Suprapubic skin (tissue), 4 donors: ENCODE measurements at places on chromosomes 6 and 20. TPM values are rescaled to one million over a fixed set of nuclear protein-coding genes. Genes with fewer than 3 reads are reported as not detected.

SLC22A2 gene
- total RNA-seq = not detected

SHLD1 gene
- 3.5 TPM for total RNA-seq

RBPJL gene
- total RNA-seq = not detected

ANGPT4 gene
- total RNA-seq = 0.72 TPM

CLPSL1 gene
- total RNA-seq = not detected

MLN gene
- total RNA-seq = not detected

RTN4IP1 gene
- total RNA-seq = 5.3 TPM

RSPH9 gene
- total RNA-seq = not detected

- H3K27ac ChIP-seq = no peak overlapping the region
- H3K4me3 ChIP-seq = no peak overlapping the region
- DNase-seq = no peak
- H3K36me3 ChIP-seq = no peaks in the 10 kb centered on the region
- H3K4me1 ChIP-seq = no peaks in the 10 kb centered on the region
- no peaks in the 10 kb centered on the region for H3K27me3 ChIP-seq
Measured at GRCh38 chr20:7291946-7292345, 524.5 kb downstream of the BMP2 start.

DNA sequence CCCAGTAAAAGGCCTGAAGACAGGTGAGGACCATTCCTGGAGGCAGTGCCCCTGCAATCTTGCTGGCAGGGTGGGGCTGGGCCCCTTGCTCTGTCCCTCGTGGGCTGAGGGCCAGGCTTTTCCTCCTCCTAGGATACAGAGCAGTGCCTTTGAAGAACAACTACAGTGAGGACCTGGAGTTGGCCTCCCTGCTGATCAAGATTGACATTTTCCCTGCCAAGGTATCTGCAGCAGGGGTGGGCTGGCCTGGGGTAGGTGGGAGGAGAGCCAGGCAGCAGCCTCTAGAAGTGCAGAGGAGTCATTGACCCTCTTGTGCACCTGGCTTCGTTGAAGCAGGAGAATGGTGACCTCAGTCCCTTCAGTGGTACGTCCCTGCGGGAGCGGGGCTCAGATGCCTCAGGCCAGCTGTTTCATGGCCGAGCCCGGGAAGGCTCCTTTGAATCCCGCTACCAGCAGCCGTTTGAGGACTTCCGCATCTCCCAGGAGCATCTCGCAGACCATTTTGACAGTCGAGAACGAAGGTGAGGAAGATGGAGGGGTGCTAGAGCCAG lies 36.5 kb downstream of the PLCG1 start:
- no peak overlapping the region for H3K27ac ChIP-seq
- no peaks in the 10 kb centered on the region for H3K27me3 ChIP-seq
- peaks cover 61% of the 10 kb centered on the region for H3K36me3 ChIP-seq
- H3K4me1 ChIP-seq = peaks cover 44% of the 10 kb centered on the region
- H3K4me3 ChIP-seq = no peak overlapping the region

DNA sequence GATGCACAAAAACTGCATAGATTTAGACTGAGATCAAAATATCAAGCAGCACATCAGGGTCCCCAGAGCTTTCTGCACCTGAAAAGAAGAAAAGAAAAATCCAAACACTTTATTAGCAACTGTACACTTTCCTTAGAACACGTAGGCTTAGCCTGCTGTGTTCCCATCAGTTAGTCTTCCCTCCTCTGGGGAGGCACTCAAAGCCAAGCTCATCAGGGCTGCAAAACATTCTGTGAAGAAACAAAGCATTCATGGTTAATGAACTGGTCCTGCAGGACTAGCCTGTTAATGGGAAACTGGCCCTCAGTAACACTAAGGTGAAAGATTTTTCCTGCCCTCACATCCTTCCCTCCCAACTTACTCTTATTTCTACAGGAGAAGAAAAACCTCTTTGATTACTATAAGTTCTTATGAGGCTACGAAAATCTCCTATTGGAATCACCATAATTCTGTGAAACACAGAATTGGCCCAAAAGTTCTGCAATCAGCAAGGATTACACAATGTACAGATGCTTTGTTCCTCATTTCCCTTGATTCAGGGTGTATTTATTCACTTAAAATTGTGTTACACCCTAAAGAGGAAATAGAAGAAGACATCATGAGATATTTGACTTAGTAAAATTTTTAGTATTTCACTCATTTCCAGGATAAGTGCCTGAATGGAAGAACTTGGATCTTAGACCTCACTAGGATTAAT lies 901.0 kb upstream of the MAP3K7 start:
- H3K4me1 ChIP-seq = no peaks in the 10 kb centered on the region
- no peaks in the 10 kb centered on the region for H3K36me3 ChIP-seq
- no peak for DNase-seq

GRCh38 chr6:167870321-167870720 lies 43.6 kb downstream of the AFDN start:
- H3K4me3 ChIP-seq = no peak overlapping the region
- H3K27ac ChIP-seq = no peak overlapping the region
- no peaks in the 10 kb centered on the region for H3K27me3 ChIP-seq
- H3K36me3 ChIP-seq = peaks cover 20% of the 10 kb centered on the region

DNA sequence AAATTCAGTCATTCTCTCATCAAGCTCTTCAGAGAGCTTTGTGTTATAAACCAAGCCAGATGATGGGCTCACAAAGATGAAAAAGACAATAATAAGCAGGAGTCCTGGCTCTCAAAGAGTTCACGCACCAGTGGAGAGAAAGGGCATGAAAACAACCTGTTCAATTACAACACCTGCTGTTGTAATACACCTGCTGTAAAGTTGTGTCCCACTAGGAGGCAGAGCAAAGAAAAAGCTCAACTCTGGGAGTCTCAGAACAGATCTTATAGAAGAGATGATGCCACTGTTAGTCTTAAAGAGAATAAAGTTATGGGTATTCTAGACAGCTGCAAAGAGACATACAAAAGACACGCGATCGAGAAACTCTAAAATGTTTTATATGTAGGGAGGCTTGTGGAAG lies 100.6 kb downstream of the DCDC2 start:
- no peaks in the 10 kb centered on the region for H3K4me1 ChIP-seq
- peaks cover 11% of the 10 kb centered on the region for H3K27me3 ChIP-seq
- H3K36me3 ChIP-seq = no peaks in the 10 kb centered on the region
- DNase-seq = no peak
- no peak overlapping the region for H3K27ac ChIP-seq

- no peaks in the 10 kb centered on the region for H3K4me1 ChIP-seq
- DNase-seq = no peak
- no peak overlapping the region for H3K4me3 ChIP-seq
- H3K27ac ChIP-seq = no peak overlapping the region
- no peaks in the 10 kb centered on the region for H3K27me3 ChIP-seq
- no peaks in the 10 kb centered on the region for H3K36me3 ChIP-seq
Measured at GRCh38 chr6:48087448-48087847, 23.5 kb downstream of the PTCHD4 start.

GRCh38 chr6:18412644-18413043 lies 25.5 kb downstream of the RNF144B start:
- no peaks in the 10 kb centered on the region for H3K27me3 ChIP-seq
- DNase-seq = no peak
- no peak overlapping the region for H3K4me3 ChIP-seq

- H3K27me3 ChIP-seq = no peaks in the 10 kb centered on the region
- no peak for DNase-seq
- H3K27ac ChIP-seq = no peak overlapping the region
Measured at GRCh38 chr20:15342991-15343523, 1005.6 kb upstream of the FLRT3 start.

GRCh38 chr6:89859744-89860143 lies 30.1 kb downstream of the CASP8AP2 start:
- peaks cover 95% of the 10 kb centered on the region for H3K36me3 ChIP-seq
- no peaks in the 10 kb centered on the region for H3K27me3 ChIP-seq
- no peaks in the 10 kb centered on the region for H3K4me1 ChIP-seq

- H3K27me3 ChIP-seq = no peaks in the 10 kb centered on the region
- no peaks in the 10 kb centered on the region for H3K36me3 ChIP-seq
- no peak for DNase-seq
- no peak overlapping the region for H3K4me3 ChIP-seq
- no peak overlapping the region for H3K27ac ChIP-seq
Measured at GRCh38 chr20:37144856-37145404, 34.2 kb upstream of the RPN2 start.

GRCh38 chr6:38492031-38492430 lies 147.7 kb downstream of the BTBD9 start:
- H3K4me3 ChIP-seq = no peak overlapping the region
- no peaks in the 10 kb centered on the region for H3K4me1 ChIP-seq
- DNase-seq = no peak
- H3K27ac ChIP-seq = no peak overlapping the region

DNA sequence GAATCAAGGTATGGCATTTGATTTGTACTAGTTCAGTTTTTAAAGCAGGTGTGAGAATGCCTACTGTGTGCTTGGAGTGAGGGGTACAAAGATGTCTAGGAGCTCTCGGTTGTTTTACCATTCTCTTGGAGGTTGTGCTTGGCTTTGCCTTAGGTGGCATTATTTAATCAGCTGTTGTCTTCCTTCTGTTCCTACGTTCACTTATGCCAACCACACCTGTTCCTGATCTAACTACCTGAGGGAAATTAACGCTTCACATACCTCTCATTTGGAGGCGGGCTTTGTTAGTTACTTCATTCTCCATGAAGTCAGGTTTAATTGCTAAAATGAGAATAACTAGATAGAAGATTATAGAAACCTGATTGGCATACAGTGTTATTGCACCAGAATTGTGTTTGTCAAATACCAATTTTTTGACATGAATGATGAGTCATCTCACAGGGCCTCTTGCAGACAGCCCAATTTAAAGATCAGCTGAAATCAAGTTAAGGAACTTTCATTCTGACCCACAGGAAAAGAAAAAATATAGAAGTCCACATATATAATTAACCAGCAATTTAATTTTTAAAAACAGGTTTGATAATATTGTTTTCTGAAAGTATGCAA lies 24.8 kb upstream of the PBOV1 start:
- H3K4me1 ChIP-seq = no peaks in the 10 kb centered on the region
- no peak overlapping the region for H3K27ac ChIP-seq
- no peak overlapping the region for H3K4me3 ChIP-seq
- DNase-seq = no peak
- no peaks in the 10 kb centered on the region for H3K27me3 ChIP-seq

DNA sequence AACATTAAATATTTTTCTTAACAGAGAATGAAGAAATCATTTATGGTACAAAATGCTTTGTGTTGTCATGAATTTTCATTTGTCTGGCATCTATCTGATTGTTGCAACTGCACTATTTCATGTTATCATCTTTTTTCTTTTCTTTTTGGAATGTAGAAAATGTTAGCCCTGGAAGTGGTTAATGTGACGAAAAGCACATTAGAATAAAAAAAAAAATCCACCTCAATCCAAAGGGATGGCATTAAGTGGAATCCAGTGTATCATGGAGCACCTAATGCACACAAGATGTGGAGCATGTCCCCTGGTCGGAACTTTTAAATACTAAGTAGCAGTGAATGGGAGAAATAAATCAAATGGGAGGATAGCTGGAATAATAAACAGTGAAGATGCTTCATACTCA lies 172.9 kb upstream of the MCHR2 start:
- H3K27ac ChIP-seq = no peak overlapping the region
- H3K4me1 ChIP-seq = no peaks in the 10 kb centered on the region
- H3K27me3 ChIP-seq = no peaks in the 10 kb centered on the region
- DNase-seq = no peak
- no peaks in the 10 kb centered on the region for H3K36me3 ChIP-seq
- H3K4me3 ChIP-seq = no peak overlapping the region

DNA sequence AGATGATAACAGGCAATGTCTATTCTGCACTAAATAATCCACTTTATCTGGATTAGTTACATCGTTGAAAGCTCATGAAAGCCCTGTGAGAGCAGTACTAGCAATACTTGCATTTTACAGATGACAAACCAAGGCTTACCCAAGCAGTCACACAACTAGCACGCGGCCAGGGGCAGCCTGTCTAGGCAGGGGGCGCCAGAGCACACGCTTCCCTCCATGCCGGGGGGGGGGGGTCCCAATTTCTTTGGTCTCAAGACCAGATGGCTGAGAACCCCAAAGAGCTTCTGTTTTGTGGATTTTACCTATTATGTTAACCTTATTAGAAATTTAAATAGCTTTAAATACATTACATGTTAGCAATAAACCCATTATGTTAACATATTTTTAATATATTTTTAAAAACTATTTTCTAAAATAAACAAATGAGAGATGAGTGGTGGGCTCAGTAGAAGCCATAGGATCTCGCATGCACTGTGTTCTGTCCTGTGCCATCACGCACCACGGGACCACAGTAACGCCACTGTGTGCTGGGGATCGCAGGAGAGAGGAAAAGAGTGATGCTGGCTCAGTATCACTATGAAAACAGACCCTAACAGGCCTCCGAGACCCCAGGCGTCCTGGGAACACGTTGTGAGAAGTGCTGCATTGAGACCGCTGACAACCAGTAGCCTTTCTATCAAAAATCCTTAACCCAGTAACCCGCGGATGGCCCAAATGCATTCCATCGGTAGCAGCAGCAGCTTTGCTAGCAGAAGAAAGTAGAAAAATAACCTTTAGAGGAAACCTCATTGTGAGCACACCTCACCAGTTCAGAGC lies 5.3 kb upstream of the PRR18 start:
- peaks cover 3% of the 10 kb centered on the region for H3K4me1 ChIP-seq
- H3K4me3 ChIP-seq = no peak overlapping the region

DNA sequence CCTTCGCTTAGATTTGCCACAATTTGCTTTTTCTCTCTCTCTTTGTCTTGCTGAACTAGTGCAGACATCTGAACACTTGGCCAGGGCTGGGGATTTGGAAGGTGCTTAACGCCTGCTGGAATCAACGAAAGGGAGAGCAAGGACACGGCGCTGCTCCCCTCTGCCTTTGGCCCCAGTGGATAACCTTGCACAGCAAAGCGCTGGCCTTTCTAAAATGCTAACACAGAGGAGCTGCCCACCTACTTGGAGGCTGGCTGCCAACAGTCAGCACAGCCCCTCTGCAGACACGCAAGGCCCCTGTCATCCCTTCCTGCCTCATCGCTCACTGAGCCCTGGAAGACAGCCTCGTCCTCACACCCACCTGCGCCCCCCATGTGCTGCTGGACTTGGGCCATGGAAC lies 37.5 kb downstream of the C20orf203 start:
- H3K36me3 ChIP-seq = no peaks in the 10 kb centered on the region
- peaks cover 3% of the 10 kb centered on the region for H3K27me3 ChIP-seq
- no peak overlapping the region for H3K4me3 ChIP-seq
- no peak overlapping the region for H3K27ac ChIP-seq
- peaks cover 3% of the 10 kb centered on the region for H3K4me1 ChIP-seq
